Inflammatory macrophage (primary cell): ENCODE measurements at places on chromosomes 1 and 21.

GRCh38 chr21:14995226-14995625 lies 69.6 kb downstream of the NRIP1 start:
- no peak for DNase-seq

- no peak for DNase-seq
These were observed 43.4 kb downstream of the KIAA1614 start for GRCh38 chr1:180956028-180956640.

DNA sequence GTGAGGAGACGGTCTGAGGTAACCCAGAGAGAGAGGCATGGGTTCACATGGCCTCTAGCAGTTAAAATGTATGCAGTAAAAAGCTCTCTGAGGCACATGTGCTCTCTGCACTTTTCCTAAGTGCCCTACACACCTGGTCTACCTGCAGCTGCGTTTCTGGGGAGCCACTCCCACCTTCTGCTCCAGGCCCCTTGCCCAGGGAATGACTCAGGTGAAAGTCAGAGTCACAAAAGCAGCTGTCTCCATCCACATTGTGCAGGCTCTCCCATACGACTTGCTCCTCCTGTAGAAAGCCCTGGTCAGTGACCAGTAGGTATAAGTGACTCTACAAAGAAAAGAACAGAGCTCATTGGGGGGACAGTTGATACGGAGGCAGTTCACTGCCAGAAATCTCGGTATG lies 8.8 kb downstream of the MINDY1 start:
- no peak for DNase-seq

DNA sequence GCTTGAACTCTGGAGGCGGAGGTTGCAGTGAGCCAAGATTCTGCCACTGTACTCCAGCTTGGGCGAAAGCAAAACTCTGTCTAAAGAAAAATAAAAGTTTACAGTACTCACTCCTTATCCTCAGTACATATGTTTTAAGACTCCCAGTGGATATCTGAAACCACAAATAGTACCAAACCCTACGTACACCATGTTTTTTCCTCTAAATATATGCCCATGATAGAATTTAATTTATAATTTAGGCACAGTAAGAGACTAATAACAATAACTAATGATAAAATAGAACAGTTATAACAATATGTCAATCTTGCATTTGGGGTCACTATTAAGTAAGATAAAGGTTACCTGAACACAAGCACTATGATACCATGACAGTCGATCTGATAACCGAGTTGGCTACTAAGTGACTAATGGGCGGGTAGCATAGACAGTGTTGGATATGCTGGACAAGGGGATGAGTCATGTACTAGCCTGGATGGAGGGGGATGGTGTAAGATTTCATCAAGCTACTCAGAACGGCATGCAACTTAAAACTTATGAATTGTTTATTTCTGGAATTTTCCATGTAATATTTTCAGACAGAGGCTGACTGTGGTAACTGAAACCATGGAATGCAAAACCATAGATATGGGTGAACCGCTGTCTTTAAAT lies 43.7 kb downstream of the ST7L start:
- no peak for DNase-seq

DNA sequence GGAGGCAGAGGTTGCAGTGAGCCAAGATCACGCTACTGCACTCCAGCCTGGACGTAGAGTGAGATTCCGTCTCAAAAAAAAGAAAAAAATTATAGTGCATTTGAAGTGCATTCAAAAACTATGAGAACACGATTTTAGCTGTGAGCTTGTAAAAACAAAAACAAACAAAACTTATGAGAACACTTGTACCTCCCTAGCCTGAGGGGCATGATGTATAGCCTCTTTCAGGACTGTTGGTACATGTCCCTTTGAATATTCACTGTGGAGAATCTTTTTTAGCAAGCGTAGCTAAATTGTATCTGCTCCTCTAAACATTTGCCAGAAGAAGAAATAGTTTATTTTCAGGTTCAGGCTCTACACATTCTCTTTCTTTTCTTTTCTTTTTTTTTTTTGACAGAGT lies 9.5 kb upstream of the DEGS1 start:
- DNase-seq: no peak

DNA sequence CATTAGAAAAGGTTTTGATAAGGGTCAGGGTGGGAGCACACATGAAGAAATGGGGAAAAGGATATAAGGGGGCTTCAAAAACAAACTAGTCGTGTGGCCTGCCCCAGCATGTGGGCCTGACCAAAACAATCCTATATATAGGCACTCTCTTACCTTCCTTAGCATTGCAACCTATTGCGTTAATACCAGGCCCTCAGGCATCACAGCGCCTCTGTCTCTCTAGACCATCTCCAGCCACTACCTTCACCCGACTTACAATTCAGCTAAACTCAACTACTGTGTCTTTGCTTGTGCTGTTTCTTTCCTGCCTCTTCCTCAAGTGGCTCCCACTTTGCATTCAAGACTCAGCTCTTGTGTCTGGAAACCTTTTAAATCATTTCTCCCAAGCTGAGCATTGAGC lies 47.0 kb upstream of the GJA5 start:
- DNase-seq: no peak
